ENCODE measurements at places on chromosomes 1 and 21.

DNA sequence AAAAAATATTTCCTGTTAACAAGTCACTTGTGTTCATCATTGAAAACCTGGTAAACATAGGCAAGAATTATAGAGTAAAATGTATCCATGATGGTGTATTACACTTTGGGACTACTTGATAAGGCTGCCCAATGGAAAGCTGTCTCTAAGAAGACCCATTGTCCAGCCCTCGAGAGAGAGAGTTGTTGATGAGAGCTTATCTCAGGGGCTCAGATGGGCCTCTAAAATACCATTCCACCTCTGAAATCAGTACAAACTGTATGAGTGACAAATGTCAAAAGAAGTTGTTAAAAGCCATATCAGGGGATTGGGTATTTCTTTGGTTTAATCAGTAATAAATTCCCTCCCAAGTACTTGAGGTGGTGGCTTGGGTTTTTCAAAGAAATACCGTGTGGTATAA is 96.1 kb downstream of the KCNK1 start:
- no peak overlapping the region for H3K27ac ChIP-seq
- DNase-seq = no peak
- no peaks in the 10 kb centered on the region for H3K36me3 ChIP-seq
- peaks cover 24% of the 10 kb centered on the region for H3K4me1 ChIP-seq
- H3K27me3 ChIP-seq = no peaks in the 10 kb centered on the region

DNA sequence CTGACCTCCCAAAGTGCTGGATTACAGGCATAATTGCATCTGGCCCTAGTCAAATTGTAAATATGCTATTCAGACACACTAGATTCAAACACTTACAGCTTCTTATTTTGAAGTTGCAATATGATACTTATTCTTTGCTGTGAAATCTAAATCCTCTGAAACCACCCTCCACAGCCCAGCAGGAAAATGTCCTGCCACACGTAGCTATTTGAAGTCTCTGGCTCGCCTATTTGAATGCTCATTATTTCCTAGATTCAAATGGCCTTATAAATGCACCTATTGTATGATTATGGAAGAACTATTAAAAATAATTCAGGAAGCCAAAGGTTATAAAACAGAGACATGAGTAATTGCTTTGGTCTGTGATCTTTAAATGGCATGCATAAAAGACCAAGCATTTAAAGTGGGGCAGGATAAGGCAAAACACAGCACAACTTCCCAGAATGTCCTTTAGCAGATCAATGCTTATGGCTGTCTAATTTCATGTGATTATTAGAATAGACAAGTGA is 26.6 kb upstream of the FBXO28 start:
- H3K36me3 ChIP-seq = no peaks in the 10 kb centered on the region
- H3K27ac ChIP-seq = no peak overlapping the region
- no peaks in the 10 kb centered on the region for H3K4me1 ChIP-seq
- no peak overlapping the region for H3K4me3 ChIP-seq
- no peaks in the 10 kb centered on the region for H3K27me3 ChIP-seq

GRCh38 chr21:34530261-34530660 is 18.3 kb upstream of the KCNE1 start:
- no peak overlapping the region for H3K4me3 ChIP-seq
- peaks cover 11% of the 10 kb centered on the region for H3K4me1 ChIP-seq
- DNase-seq = no peak
- no peaks in the 10 kb centered on the region for H3K27me3 ChIP-seq
- H3K27ac ChIP-seq = no peak overlapping the region

DNA sequence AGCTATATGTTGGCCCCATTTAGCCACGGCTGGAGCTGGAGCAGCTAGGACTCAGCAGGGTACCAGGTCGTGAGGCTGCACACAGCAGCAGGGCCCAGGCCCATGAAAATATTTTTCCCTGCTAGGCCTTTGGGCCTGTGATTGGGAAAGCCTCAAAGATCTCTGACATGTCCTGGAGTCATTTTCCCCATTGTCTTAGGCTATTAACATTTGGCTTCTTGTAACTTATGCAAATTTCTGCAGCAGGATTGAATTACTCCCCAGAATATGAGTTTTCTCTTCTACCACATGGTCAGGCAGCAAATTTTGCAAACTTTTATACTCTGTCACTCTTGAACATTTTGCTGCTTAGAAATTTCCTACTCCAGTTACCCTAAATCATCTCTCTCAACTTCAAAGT is 11.2 kb downstream of the CFHR2 start:
- H3K36me3 ChIP-seq = no peaks in the 10 kb centered on the region
- no peaks in the 10 kb centered on the region for H3K27me3 ChIP-seq
- H3K4me3 ChIP-seq = no peak overlapping the region
- no peaks in the 10 kb centered on the region for H3K4me1 ChIP-seq
- H3K27ac ChIP-seq = no peak overlapping the region

DNA sequence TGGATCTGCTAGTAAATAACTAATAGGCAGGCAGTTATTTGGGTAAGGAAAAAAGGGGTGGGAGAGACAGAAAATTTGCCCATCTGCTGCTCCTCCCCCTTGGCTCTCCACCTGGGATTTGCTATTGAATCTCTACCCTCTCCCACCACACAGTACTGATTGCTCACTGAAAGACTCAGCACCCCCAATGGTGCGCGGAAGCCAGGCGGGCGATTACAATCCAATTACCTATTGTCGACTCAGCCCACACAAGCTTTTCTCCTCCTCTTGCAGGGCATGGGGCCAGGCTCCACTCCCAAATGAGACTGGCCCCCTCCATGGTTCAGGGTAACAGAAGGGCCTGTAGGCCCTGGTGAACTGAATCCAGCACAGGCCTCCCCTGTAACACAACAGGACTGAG is 2.7 kb upstream of the HMGN2 start:
- no peak overlapping the region for H3K27ac ChIP-seq
- H3K4me3 ChIP-seq = no peak overlapping the region
- H3K36me3 ChIP-seq = no peaks in the 10 kb centered on the region
- DNase-seq = no peak

GRCh38 chr1:172627702-172628101 is 31.2 kb upstream of the FASLG start:
- no peak for DNase-seq
- no peaks in the 10 kb centered on the region for H3K4me1 ChIP-seq
- H3K36me3 ChIP-seq = no peaks in the 10 kb centered on the region
- H3K27ac ChIP-seq = no peak overlapping the region

- H3K27me3 ChIP-seq = no peaks in the 10 kb centered on the region
- H3K4me1 ChIP-seq = no peaks in the 10 kb centered on the region
- no peak for DNase-seq
These were observed 32.9 kb downstream of the CLIC6 start for GRCh38 chr21:34701726-34702125.

GRCh38 chr1:14636897-14637632 is 38.6 kb downstream of the KAZN start:
- H3K27me3 ChIP-seq = no peaks in the 10 kb centered on the region
- no peak overlapping the region for H3K4me3 ChIP-seq
- no peak for DNase-seq
- H3K4me1 ChIP-seq = no peaks in the 10 kb centered on the region
- no peak overlapping the region for H3K27ac ChIP-seq

- H3K4me3 ChIP-seq = no peak overlapping the region
- H3K36me3 ChIP-seq = no peaks in the 10 kb centered on the region
- H3K27me3 ChIP-seq = no peaks in the 10 kb centered on the region
- DNase-seq = no peak
These were observed 37.1 kb downstream of the TRAPPC10 start for GRCh38 chr21:44049182-44049581.

GRCh38 chr1:200710166-200710565 is 28.5 kb upstream of the CAMSAP2 start:
- no peak overlapping the region for H3K27ac ChIP-seq
- no peaks in the 10 kb centered on the region for H3K36me3 ChIP-seq
- H3K4me1 ChIP-seq = no peaks in the 10 kb centered on the region
- H3K27me3 ChIP-seq = no peaks in the 10 kb centered on the region
